Neural progenitor cell (in vitro differentiated cells): ENCODE measurements at places on chromosomes 11 and 22. TPM values are rescaled to one million over a fixed set of nuclear protein-coding genes. Genes with fewer than 3 reads are reported as not detected.

DNA sequence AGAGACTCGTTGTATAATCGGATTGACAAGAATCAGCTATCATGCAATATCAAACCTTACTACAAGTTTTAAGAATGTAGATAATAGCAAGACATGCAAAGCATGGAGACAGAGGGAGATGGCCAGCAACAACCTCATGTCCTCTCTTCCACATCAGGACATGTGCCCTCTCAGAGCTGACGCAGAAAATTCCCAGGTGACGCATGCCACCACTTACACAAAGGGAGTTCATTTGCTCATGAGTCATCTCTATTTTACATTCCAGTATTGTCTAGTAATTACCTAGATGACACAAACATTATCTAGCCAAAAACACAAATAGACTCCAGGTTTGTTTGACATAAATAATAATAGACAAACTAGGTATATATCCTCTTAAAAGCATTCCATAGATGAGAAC is 38.1 kb upstream of the OPCML start:
- no peaks in the 10 kb centered on the region for H3K27me3 ChIP-seq
- no peaks in the 10 kb centered on the region for H3K4me1 ChIP-seq
- no peak for DNase-seq

DNA sequence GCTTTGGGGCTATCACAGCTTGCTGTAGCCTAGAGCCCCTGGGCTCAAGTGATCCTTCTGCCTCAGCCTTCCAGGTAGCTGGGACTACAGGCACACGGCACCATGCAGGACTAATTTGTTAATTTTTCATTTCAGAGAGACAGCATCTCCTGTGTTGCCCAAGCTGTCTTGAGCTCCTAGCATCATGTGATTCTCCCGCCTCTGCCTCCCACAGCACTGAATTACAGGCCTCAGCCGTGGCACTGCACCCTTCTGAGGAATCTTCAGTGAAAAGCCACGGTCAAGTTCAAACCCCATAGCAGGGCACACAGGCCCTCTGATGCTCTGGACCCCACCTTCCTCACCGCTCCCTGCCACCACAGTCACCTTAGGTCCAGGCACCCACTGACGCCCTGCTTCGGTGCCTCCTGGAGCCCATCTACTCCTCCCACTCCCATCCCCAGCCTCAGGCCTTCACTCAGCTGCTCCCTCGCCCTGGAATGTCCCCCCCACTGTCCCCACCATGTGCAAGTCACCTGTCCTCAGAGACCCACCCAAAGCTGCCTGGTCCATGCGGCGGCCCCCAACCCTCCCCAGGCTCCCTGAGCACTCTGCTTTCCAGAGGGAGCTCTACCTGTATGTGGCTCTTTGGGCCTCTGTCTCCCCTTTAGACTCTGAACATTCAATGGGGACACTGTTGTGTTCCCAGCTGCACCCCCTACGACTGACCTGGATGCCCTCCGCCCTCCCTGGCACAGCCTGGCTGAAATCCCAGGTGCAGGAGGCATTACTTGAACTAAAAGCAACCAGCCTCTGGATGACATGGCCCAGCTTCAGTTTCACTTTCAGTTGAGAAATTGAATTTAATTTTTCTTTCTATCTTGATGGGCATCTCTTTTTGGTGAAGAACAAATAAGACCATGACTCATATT is 1.6 kb downstream of the APOL2 start:
- no peaks in the 10 kb centered on the region for H3K27me3 ChIP-seq
- no peak for DNase-seq
- no peak overlapping the region for H3K27ac ChIP-seq
- H3K36me3 ChIP-seq, result no peaks in the 10 kb centered on the region

- no peaks in the 10 kb centered on the region for H3K36me3 ChIP-seq
- no peak for DNase-seq
- no peak overlapping the region for H3K27ac ChIP-seq
- H3K4me3 ChIP-seq, result no peak overlapping the region
- no peaks in the 10 kb centered on the region for H3K27me3 ChIP-seq
Observed at GRCh38 chr11:75201771-75202170, 38.8 kb upstream of the TPBGL start.

The GDPD4 gene
- not detected in 2 replicates for total RNA-seq

DNA sequence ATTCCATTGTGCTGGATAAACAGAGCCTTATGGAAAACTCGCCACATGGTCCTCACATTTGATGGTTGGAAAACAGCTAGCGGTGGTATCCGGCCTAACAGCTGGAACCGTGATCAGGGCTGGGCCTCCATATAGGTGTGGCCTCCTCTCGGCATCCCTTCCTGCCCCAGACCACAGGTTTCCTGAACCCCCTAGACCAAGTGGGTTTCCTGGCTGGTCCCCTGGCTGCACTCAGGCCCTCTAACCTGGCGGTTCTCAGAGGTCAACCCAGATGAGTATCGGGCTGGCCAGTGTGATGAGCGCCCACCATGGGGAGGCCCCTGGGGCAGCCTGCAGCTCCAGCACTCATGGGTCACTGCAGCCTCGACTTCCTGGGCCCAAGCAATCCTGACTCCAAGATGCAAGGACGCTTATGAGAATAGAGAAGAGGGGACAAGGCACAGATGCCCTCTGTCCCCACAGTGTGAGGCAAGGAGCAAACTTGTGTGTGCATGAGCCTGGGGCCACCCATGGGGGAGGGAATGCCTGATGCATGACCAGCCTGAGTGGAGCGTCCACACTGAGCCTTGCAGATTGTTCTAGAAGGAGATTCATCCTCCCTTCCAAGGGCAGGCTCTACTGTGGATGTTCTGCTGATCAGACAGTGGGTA is 53.4 kb upstream of the WNT7B start:
- DNase-seq, result no peak
- H3K27me3 ChIP-seq, result peaks cover 55% of the 10 kb centered on the region
- no peak overlapping the region for H3K4me3 ChIP-seq
- H3K36me3 ChIP-seq, result no peaks in the 10 kb centered on the region
- no peak overlapping the region for H3K27ac ChIP-seq

- H3K27me3 ChIP-seq, result no peaks in the 10 kb centered on the region
- H3K4me1 ChIP-seq, result no peaks in the 10 kb centered on the region
- no peak overlapping the region for H3K27ac ChIP-seq
- H3K36me3 ChIP-seq, result no peaks in the 10 kb centered on the region
Observed at GRCh38 chr11:1109101-1109917, 34.6 kb downstream of the MUC2 start.

The FAM83F gene
- total RNA-seq, result 0.09 and 0.56 TPM in 2 replicates

The TMEM191B gene
- 0.46 TPM in 1 of 2 replicates, not detected in the other for total RNA-seq

The ALG8 gene
- total RNA-seq, result 73.2 and 117 TPM in 2 replicates

GRCh38 chr11:126212089-126212660 is 593 bp downstream of the FAM118B start:
- peak overlapping the region; percentile 94 for H3K4me3 ChIP-seq
- no peak overlapping the region for H3K27ac ChIP-seq
- H3K36me3 ChIP-seq, result peaks cover 7% of the 10 kb centered on the region

- no peaks in the 10 kb centered on the region for H3K27me3 ChIP-seq
- no peaks in the 10 kb centered on the region for H3K36me3 ChIP-seq
- H3K27ac ChIP-seq, result no peak overlapping the region
- peaks cover 57% of the 10 kb centered on the region for H3K4me1 ChIP-seq
- H3K4me3 ChIP-seq, result no peak overlapping the region
- peak; percentile 72 for DNase-seq
Observed at GRCh38 chr11:126592496-126593410, 237.3 kb downstream of the ST3GAL4 start.

The GRM5 gene
- 0.03 TPM in 1 of 2 replicates, not detected in the other for total RNA-seq

DNA sequence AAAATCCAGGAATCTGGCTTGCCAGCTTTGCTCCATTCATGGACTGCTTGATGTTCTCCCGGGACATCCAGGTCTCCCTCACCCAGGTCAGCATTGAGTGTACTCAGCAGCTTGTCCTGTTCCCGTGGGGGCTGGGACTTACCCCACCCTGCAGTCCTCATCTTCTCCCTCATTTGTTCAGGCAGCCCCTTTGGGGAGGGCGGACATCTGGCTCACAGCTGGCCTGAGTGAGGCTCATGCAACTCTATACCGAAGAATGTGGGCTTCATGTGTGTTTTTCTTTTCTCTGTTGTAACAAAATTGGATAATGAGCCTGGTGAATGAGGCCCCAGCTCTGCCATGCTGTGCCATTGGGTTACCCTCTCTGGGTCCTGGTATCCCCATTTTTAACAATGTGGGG is 227.7 kb upstream of the TENM4 start:
- no peaks in the 10 kb centered on the region for H3K36me3 ChIP-seq
- DNase-seq, result no peak
- peaks cover 29% of the 10 kb centered on the region for H3K4me1 ChIP-seq
- H3K27ac ChIP-seq, result no peak overlapping the region

- H3K4me3 ChIP-seq, result no peak overlapping the region
- no peak overlapping the region for H3K27ac ChIP-seq
- no peak for DNase-seq
- H3K36me3 ChIP-seq, result no peaks in the 10 kb centered on the region
Observed at GRCh38 chr11:15493921-15494620, 379.3 kb downstream of the INSC start.

The PANX3 gene
- total RNA-seq, result not detected in 2 replicates

GRCh38 chr11:70127653-70128434 is 49.7 kb downstream of the ANO1 start:
- H3K36me3 ChIP-seq, result no peaks in the 10 kb centered on the region
- no peak overlapping the region for H3K27ac ChIP-seq
- no peak for DNase-seq
